ENCODE measurements at places on chromosomes 4 and X.

GRCh38 chrX:72262077-72262476 is 15.0 kb downstream of the RPS4X start:
- DNase-seq, result no peak

DNA sequence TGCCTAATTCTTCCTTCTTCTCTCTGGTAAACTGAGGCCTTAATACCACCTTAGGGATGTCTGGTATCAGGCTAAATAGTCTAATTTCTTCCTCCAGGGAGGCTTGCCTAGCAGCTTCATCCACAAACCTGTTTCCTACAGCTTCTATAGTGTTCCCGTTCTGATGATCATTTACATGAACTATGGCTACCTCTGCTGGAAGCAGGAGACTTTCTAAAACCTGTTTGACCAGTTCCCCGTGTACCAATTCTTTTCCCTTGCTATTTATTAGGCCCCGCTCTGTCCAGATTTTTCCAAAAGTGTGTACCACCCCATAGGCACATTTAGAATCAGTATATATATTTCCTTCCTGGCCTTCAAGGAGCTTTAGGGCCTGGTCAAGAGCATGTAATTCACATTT is 5.8 kb upstream of the USP38 start:
- DNase-seq, result no peak

GRCh38 chr4:151807220-151807619 is 46.4 kb upstream of the GATB start:
- no peak for DNase-seq

DNA sequence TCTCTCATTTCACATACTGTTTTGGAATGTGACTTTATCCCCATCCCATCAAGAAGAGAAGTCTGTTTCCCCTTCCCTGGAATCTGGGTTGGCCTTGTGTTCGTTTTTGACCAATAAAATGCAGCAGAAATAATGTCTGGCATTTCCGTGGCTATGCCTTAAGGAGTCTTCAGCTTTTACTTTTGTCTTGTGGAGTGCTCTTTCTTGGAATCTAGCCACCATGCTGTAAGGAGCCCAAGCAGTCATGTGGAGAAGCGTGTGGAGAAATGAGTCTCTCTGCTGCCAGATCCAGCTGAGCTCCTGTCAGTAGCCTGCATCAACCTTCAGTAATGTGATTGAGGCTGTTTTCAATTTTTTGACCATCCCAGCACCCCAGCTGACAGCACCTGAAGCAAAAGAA is 84.4 kb upstream of the ARMCX2 start:
- DNase-seq, result no peak

DNA sequence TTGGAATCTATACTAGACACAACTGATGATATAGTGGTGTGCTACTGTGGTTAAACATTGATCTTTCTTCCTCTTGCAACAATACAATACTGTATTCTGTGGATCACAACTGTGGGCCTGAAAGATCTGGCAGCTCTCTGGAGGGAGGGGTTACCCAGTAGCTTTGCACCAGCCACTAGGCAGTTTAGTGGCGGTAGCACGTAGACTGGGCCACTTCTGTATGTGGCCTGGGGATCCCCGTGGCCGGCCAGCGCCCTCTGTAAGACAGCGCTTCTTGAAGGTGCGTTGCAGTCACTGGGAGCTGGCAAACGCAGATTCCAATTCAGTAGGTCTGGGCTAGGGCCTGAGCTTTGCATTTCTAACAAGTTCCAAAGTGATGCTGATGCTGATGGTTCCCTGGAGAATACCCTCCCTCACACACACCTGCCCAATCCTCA is 168.6 kb downstream of the MGST2 start:
- no peak for DNase-seq

- DNase-seq, result no peak
Observed at GRCh38 chr4:182806259-182807252, 110.6 kb downstream of the DCTD start.

DNA sequence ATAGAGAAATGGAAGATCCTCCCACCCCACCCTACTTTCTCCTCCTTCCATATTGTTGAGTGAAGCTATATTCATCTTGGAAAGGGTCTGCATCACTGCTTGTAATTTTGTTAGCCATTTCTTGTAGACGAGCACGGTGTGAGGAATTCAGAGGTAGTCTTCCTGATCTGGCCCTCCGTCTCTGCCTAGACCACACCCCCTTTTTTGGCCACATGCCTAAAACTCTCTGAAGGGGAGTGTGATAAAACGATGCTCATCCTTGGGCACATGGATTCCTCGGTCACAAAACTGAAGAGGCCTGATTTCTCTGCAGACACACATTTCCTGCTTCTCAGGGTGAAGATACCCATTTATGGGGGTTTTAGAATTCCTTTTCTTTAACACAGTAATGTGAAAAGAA is 182.8 kb downstream of the LARP7 start:
- no peak for DNase-seq

DNA sequence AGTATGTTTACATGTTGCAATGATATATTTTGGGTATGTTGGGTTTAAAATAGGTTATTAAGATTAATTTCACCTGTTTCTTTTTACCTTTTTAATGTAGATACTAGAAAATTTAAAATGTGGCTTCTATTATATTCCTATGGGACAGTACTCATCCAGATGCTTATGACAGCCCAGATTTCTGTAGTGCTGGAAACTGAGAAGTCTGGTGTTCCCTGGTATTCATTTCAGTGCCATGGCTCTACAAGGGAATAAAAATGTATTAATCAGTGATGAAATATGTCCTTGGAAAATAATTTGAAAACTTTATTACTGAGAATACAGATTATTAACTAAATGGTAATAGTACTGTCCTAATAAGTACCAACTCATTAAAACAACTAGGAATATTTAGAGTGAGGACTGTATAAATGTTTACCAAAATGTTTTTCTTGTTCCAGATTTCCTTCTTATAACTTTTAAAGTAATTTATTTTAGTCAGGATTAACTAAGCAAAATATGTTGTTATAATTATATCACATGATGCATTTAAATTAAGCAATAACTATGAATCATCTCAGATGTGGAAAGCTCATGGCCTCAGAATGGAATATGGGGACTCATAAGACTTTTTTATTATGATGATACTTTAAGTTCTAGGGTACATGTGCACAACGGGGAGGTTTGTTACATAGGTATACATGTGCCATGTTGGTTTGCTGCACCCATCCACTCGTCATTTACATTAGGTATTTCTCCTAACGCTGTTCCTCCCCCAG is 25.3 kb downstream of the ARHGAP24 start:
- DNase-seq, result no peak

DNA sequence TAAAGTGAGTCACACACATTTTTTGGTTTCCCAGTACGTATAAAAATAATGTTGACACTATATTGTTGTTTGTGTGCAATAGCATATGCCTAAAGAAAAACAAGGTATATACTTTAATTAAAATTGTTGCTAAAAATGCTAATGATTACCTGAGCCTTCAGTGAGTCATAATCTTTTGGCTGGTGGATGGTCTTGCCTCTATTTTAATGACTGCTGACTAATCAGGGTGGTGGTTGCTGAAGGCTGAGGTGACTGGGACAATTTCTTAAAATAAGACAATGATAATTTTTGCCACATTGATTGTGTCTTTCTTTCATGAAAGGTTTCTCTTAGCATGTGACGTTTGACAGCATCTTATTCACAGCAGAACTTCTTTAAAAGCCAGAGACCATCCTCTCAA is 21.0 kb upstream of the ANXA10 start:
- DNase-seq, result no peak

GRCh38 chr4:158176776-158177175 is 4.0 kb upstream of the GASK1B start:
- no peak for DNase-seq

DNA sequence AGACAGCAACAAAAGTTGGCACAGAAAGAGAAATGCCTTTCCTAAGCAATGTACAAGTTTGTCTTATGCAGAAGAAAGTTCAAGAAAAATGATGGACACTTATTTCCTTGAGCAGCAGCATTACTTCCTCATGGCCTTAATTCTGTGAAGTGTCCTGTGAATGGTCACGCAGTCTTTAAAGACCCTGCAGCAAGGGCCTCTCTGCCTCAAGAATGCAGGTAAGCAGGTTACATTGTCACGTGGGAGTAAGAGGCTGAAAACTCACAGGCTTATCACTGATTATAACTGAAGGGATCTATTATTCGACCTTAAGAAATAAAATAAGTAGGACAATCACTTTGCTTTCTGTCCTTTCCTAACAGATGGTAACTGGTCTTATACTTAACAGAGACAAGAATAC is 109.1 kb downstream of the ATP8A1 start:
- DNase-seq, result no peak

DNA sequence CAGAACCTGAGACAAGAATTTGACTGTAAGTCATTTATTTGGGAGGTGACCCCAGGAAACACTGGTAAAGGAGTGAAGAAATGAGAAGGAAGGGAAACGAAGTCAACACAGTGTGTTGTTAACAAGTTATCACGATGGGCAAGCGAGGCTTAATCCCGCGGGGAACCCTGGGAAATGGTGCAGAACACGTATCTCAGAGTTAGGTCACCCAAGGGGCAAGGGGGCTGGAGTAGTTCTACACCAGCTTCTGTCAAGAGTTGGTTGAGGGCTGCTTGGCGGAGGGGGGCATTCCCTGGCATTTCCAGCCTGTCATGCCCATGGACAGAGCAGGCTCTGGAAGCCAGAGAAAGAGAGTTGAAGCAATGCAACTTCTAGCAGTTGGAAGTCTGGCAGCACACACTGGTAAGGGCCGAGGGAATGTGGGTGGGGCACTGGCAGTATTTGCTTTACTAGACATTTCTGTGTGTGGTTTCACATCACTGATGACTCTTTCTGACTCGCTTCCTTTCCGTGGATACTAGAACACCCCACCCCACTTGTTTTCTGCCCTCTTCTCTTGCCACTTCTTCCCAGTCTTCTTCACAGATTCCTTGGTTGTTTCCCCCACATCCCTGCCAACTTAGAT is 52.2 kb upstream of the ADGRG2 start:
- DNase-seq, result peak; percentile 4

DNA sequence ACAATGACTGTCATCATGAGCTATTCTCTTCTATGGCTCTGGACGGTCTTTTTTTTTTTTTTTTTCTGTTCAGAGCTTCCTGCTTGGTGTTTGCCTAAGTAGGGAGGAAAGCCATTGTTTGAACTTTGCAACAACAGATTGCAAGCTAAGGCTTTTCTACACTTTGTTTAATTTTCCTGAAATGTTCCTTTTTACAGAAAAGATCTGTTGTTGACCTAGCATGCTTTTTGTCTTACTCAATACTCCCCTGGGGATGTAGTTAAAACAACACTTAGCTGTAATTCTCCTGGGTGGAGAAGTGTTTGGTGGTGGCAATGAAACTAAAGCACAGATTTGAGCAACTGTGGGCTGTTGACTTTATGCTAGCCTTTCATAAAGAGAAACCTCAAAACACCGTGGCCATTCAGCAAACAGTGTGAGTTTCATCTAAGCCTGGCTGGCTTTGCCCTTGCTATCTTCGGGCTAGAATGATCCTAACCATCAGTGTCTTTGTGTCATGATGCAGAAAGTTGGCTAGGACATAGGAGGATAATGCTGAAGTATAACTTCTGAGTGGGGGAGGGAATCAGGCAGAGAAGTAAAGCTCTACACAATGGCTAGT is 110.5 kb downstream of the ANXA3 start:
- no peak for DNase-seq

- DNase-seq, result no peak
Observed at GRCh38 chrX:80663331-80663730, 146.3 kb downstream of the BRWD3 start.

GRCh38 chrX:79117078-79117477 is 27.4 kb upstream of the GPR174 start:
- no peak for DNase-seq

DNA sequence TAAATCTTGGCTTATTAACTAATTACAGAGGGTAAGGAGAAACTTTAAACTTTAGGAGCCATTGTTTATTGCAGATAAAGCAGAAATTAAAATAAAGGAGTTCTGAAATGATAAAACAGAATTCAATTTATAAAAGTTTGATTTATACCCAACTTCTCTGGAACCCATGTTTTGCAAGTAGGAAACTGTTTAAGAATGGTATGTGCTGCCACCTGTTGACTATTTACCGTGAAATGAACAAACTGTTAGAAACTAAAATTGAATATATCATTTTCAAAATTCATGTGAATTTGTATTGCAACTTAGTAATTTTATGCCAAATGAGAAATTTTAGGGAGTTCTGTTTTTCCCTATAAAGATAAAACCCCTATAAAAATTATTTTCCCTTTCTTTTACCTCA is 11.0 kb upstream of the TBC1D8B start:
- no peak for DNase-seq
